Hematopoietic multipotent progenitor cell treated with erythropoietin and hydrocortisone succinate and interleukin-3 and kit ligand, for 4 days (in vitro differentiated cells): ENCODE measurements at places on chromosomes 1 and 21.

- no peak for DNase-seq
Observed at GRCh38 chr1:212219679-212220463, 65.3 kb upstream of the PPP2R5A start.

DNA sequence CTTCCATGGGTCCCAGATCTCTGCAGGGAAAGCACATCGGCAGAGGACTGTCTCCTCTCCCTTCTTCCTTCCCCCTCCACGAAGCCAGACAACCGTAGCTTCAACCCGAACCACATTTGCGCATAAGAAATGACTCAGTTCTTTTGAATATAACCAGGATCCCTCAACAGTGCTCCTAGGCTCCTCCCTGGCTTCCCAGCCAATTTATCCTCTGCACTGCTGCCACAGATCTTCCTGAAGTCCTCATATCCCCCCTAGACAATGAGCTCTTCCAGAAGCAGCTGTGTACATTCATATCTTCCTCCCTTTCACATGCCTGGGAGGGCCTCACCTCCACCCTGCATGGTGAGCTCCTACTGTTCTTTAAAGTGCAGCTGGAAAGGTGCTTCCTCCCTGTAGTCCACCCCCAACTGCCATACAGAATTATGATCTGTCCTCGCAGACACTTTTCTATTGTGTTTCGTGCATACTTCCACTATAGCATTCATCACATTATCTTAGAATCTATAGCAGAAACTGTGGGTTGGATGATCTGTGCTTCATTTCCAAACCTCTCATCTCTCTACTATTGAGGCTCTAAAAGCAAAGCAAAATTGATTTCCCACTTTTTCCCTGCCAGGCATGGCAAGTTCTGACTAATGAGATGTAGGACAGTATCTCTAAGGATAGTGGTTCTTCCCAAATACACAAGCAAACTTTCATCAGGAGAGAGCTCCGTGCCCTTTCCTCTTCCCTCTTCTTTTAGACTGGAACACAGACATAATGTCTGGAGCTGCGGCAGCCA, 179.3 kb upstream of the HMGB4 start:
- no peak for DNase-seq

DNA sequence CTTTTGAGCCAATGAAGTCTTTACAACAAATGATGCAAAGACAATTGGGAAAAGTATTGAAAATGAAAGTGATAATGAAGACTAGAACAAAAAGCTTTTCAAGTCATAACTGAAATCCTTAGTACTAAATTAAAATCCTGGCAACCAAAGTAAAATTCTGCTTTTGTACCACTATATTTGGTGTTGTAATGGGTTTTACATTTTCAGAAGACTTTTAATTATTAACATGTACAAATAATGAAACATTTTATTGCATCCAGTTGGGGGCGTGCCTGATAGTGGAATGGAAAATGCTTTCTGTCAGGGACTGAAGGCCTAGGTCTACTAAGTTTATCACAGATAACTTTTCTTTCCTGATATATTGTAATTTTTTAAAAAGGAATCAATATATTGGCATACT, 89.4 kb downstream of the SDCCAG8 start:
- DNase-seq = peak; percentile 62

DNA sequence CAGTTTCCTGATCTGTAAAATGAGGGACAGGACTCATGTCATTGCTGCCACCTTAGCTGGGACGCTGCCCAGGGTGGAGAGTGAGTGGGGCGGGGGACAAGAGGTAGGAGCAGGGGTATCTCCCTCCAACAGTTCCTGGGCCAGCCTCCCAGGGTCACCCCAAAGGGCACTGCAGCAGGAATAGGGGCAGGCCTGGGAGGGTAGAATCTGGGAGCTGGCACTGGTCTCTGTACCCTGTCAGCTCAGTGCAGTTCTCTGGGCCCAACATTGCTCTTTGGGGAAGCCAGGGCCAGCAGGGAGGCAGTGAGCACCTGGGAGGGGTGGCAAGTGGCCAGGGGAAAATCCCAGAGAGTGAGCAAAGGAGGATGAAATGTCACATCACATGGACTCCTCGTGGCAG, 55.8 kb downstream of the ELK4 start:
- DNase-seq = no peak

- DNase-seq = no peak
Observed at GRCh38 chr1:18305182-18305795, 175.4 kb upstream of the KLHDC7A start.

DNA sequence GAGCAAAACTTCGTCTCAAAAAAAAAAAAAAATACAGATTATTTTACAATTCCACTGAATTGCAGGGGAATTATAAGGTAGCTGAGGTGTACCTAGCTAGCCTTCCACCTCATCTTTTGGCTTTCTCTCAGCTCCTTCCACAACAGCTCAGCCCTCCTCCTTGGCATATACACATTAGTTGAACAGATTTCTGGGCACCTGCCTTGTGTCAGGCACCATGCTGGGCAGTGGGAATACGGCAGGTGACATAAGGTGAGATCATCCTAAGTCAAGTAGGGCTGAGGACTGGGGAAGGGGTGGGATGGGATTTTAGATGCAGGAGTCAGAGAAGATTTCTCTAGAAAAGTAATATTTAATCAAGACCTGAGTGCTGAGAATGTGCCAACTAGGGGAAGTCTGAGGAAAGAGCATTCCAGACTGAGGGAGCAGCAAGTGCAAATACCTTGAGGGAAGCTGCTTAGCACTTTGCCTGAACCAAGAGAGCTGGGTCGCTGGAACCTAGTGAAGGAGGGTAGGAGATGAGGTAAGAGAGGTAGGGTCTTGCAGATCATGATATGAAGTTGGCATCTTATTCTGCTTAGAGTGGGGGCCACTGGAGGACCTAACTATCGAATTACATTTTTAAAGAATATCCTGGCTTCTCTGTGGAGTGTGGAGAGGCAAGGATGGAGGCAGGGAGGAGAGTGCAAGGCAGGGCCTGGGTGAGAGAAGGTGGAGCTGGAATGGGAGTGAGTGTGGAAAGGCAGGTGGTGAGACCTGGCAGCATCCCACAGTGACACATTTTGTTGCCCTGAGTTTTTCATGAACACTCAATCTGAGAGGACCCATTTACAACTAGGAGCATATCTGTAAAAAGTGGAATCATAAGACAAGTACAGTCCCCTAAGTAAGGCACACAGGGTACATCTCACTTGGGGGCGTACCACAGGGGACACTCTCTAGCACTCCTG, 28.2 kb downstream of the LAMC2 start:
- no peak for DNase-seq

- no peak for DNase-seq
Observed at GRCh38 chr1:45488666-45489377, 2.1 kb downstream of the TESK2 start.

- no peak for DNase-seq
Observed at GRCh38 chr21:33291686-33292085, 25.5 kb downstream of the IL10RB start.

DNA sequence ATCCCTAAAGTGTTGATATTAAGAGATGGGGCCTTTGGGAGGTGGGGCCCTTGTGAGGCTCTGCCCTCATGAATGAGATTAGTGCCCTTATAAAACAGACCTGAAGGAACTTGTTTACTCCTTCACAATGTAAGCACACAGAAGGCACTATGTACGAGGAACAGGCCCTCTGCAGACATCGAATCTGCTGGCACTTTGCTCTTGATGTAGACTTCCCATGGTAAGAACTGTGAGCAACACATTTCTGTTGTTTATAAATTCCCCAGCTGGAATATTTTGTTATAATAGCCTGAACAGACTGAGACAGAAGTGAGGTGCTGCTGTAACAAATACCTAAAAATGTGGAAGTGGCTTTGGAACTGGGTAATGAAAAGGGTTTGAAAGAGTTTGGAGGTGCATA, 193.2 kb downstream of the TGFB2 start:
- no peak for DNase-seq

GRCh38 chr1:240151136-240151735, 59.6 kb downstream of the FMN2 start:
- DNase-seq = peak; percentile 60
